Liver (tissue), 10 donors: ENCODE measurements at places on chromosomes 6 and 20. TPM values are rescaled to one million over a fixed set of nuclear protein-coding genes. Genes with fewer than 3 reads are reported as not detected.

Gene BCAS4
- 0.47 TPM for total RNA-seq

Gene SAMD5
- 2.7 TPM for total RNA-seq

Gene SEMG1
- not detected for total RNA-seq

Gene CLPSL2
- not detected for total RNA-seq

DNA sequence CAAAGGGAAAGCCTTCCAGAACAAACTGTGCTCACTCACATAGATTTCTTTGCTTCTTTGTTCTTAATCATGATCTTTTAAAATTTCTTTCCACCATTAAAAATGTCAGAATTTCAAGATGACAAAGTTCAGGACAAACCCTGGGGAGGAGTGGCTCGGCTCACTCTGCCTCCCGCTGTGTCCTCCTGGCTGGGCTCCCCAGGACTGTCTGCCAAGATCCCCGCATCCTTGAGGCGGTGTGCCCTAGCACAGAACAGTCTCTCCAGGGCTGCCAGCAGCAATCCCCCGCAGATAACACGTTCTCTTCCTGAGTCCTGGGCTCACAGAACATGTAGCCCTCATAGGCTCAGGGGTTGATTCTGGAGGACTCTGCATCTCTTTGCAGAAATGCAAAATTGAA lies 98.4 kb upstream of the KCNG1 start:
- no peak for DNase-seq

- DNase-seq: no peak
Observed at GRCh38 chr6:11423667-11424066, 113.9 kb upstream of the TMEM170B start.

DNA sequence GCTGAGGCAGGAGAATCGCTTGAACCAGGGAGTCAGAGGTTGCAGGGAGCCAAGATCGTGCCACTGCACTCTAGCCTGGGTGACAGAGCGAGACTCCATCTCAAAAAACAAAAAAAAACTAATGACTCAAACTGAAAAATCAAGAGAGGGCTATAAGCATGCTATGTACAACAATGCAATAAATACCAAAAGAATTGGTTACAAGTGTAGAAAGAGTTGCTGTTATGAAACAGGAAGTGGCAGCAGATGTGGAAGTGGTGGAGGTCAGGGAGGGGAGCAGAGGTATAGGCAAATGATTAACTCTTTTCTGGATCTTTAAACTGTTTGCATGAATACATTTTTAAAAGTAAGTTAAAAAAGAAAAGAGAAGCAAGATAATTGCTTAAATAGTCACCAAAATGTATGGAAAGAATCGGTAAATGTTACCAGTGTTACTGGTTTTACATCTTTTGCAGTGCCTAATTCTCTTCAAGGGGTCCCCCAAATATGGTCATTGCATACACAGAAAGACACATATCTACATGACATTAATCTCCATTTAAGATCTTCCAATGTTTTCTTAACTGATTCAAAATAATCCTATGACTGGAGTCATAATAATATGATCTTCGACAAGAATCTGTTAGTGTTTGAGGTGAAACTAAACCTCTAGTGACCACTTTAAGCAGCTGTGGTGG lies 15.0 kb downstream of the CALHM6 start:
- DNase-seq: no peak

GRCh38 chr6:46340246-46340645 lies 151.0 kb downstream of the RCAN2 start:
- no peak for DNase-seq

DNA sequence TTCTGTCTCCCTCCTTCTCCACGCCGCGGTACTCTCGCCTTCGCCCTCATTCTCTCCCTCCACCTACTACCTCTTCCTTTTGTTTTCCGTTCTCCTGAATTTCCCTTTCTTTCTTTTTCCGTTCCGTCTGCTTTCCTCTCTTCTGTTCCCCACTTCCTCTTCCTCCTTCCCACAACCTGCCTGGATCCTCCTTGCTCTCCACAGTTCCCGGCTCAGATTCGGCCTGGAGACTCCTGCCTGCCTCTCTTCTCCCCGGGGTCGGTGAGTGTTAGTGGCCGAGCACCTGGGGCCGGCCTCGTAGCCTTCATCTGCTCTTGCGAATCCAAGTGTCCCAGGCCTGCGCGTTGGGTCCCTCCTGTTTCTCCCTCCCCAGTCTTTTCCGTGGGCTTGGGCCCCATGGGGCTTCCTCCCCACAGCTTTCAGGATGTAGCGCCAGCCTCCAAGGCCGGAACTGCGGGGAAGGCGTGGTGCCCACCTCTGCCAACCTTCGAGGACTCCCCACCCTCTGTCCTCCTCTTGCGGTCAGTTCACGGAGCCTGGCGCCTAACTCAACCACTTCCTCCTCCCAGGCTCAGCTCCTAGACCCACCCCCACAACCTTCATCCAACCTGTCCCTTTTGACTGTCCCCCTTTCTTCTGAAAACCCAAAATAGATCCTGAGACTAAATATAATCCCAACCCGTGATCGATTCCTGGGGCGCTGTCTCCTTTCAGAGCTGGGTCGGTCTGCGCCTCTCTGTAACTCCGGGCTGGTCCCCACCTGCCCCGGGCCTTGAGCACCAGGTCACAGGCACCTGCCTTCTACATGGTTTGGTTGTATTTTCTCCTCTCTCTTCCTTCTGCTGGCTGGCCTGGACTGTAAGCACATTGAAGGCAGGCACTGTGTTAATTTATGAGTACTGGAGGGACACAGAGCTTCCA lies 6.8 kb downstream of the NRN1 start:
- no peak for DNase-seq

DNA sequence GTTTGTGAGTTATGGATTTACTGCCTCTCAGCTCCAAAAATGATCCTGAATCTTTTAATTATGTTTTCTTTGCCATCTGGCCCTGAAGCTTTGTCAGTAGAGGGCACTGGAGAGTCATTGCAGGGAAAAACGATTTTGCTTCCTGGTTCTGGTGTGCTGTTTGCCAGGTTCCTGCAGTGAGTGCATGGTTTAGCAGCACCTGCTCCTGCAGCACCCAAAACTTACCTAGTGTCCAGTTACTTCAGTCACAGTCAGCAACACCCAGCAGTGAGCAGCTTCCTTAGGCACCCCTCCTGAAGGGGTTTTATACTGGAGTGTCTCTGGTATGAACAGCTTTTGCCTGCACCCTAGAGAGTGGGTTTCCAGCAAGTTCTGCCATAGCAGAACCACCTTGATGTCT lies 6.0 kb upstream of the TRIM26 start:
- DNase-seq: no peak

GRCh38 chr6:45350186-45350710 lies 22.1 kb downstream of the RUNX2 start:
- DNase-seq: no peak

GRCh38 chr6:63573899-63574553 lies 1.7 kb downstream of the LOC128125822 start:
- peak; percentile 46 for DNase-seq

- no peak for DNase-seq
Observed at GRCh38 chr6:50120300-50120699, 70.6 kb upstream of the DEFB112 start.

- no peak for DNase-seq
Observed at GRCh38 chr6:170584954-170585498, 589 bp upstream of the PDCD2 start.

GRCh38 chr20:5508044-5508443 lies 191.3 kb upstream of the PROKR2 start:
- no peak for DNase-seq

- no peak for DNase-seq
Observed at GRCh38 chr20:41017448-41018042, 11.1 kb upstream of the TOP1 start.

- DNase-seq: no peak
Observed at GRCh38 chr6:10359581-10359980, 55.3 kb downstream of the TFAP2A start.

GRCh38 chr20:19761841-19762240 lies 3.8 kb downstream of the RIN2 start:
- peak; percentile 4 for DNase-seq

GRCh38 chr6:35146453-35146852 lies 5.3 kb upstream of the TCP11 start:
- peak; percentile 53 for DNase-seq

DNA sequence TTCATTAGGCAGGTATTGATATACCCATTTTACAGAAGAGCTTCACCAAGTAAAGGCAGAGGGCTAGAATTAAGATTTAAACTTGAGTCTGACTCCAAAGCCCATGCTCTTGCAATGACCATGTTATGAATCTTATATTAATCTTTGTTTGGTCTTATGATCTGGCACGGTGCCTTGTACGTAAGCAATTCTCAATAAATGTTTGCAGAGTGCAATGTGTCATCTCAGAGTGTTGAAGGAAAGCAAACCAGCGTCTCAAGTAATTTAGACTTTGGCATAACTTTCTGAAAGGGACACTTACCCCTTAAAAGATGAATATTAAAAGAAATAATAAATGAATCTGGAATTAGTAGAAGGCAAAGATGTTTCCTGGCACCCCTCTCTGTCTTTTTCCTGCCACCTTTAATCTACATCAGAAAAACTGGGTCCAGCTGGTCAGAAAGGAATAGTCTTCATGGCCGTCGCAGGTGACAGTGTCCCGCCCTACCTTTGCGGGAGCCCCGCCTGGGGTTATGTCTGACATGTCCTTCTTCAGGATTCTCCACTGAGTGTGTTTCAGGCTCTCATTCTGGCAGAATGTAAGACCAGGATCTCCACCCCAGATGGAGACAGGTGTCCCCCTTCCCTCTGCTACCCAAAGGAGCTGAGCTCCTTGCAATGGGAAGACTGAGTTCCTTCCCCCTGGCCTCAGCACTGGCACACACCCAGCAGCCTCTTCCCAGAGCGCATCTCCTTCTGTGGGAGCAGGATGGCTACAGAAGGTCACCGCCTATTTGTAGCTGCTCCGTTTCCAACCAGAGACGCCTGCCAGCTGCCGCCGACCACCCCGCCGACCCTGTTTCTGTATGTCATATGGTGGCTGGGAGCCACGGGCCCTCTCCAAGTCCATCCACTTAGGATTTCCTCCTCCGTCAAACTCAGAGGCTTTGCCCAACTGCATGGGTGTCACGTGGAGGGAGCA lies 266.3 kb upstream of the ECI2 start:
- no peak for DNase-seq

- no peak for DNase-seq
Observed at GRCh38 chr20:48069596-48069995, 284.3 kb upstream of the SULF2 start.

GRCh38 chr6:116371120-116371917 lies 572 bp downstream of the DSE start:
- peak; percentile 45 for DNase-seq

GRCh38 chr20:62330576-62331317 lies 27.9 kb downstream of the ADRM1 start:
- DNase-seq: no peak

DNA sequence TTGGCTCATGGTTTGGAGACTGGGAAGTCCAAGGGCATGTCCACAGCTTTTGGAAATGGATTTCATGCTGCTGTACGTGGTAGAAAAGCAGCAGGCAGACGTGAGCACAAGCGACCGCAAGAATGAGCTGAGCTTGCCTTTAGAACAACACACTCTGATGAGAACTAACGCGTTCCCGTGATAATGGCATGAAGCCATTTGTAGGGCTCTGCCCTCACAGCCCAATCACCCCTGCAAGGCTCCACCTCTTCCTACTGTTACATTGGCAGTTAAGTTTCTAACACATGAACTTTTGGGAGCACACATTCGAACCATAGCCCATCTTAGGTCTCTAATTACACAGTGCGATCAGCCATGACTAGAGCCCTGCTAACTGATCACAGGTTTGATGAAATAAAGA lies 107.5 kb upstream of the TMEM170B start:
- no peak for DNase-seq

DNA sequence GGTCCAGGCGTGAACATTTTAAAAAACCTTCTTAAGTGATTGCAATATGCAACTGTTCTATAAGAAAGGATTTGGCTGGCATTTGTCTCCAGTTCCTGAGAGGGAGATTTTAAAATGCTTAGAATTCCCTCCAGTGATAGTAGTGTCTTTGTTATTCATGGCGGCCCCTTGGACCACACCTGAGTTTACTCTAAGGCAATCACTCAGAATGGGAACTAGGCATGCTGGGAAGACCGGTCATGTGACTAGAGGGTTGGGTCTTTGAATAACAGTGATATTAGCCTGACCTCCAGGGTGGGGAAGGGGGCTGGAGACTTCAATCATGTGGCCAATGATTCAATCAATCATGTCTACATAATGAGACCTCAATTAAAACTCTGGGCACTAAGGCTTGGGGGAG lies 50.7 kb upstream of the UTRN start:
- DNase-seq: no peak

DNA sequence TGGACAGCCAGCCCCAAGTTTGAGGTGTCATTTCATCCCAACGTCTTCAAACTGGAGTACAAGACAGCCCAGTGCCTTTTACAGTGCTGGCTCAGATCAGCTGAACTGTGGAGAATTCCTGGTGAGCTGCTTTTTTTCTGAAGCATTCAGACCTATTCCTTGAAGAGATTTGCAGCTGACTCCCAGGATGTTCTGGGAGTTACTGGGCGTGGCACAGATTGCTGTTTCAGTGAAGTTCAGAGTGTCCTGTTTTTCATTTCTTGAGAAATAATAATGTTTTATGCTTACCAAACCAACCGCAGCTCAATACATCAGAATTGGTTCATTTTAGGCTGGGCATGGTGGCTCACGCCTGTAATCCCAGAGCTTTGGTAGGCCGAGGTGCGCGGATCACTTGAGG lies 33.4 kb upstream of the SRPK1 start:
- no peak for DNase-seq

DNA sequence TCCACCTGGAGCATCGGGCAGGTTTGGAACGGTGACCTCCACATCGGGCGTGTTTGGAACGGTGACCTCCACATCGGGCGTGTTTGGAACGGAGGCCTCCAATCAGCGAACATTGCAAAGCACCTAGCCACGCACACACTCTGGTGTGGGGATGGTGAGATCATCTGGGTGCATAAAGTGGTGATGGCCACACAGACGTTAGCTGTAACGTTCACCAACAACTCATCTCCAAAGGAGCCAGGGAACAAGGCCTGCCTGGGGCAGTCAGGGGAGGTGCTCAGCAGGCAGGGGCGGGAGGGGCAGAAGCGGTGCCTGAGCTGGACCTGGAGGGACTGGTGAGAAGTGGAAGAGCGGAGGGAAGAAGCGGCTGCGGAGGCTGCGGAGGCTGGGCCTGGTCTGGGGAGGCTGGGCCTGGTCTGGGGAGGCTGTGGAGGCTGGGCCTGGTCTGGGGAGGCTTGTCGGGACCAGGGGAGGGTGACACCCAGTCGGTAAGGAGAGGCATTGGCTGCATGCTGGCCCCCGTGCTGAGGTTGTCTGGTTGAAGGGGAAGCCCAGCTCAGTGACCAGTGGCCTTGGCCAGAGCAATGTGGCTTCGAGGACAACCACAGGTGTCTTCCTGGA lies 89.9 kb downstream of the PSMB1 start:
- no peak for DNase-seq

DNA sequence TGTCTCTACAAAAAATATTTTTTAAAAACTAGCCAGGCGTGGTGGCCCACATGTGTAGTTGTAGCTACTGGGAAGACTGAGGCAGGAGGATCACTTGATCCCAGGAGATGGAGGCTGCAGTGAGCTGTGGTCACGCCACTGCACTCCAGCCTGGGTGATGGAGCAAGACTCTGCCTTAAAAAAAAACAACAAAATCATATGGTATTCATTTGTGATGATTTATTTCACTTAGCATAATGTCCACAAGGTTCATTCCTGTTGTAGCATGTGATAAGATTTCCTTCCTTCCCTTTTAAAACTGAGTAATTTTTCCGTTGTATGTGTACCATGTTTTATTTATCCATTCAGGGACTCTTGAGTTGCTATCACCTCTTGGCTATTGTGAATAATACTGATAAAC lies 26.2 kb downstream of the TMEM170B start:
- no peak for DNase-seq
